Psoas muscle (tissue), 8 donors: ENCODE measurements at places on chromosomes 12 and 14. TPM values are rescaled to one million over a fixed set of nuclear protein-coding genes. Genes with fewer than 3 reads are reported as not detected.

The NELL2 gene
- polyA plus RNA-seq, result not detected

The GZMB gene
- polyA plus RNA-seq, result 0.32 TPM

The TAS2R7 gene
- not detected for polyA plus RNA-seq

The NINJ2 gene
- polyA plus RNA-seq, result 11.8 TPM

The TSPAN19 gene
- not detected for polyA plus RNA-seq

The C14orf132 gene
- polyA plus RNA-seq, result 1.5 TPM

The IFNG gene
- not detected for polyA plus RNA-seq

The ACACB gene
- polyA plus RNA-seq, result 136 TPM

The TCL1B gene
- not detected for polyA plus RNA-seq

The RBP5 gene
- polyA plus RNA-seq, result 1.2 TPM

The BHLHE41 gene
- polyA plus RNA-seq, result 11.1 TPM

The AICDA gene
- not detected for polyA plus RNA-seq

The BCL2L14 gene
- not detected for polyA plus RNA-seq

The NOS1 gene
- 2.7 TPM for polyA plus RNA-seq

The NEDD1 gene
- polyA plus RNA-seq, result 7.4 TPM
